ENCODE measurements at places on chromosomes 2 and 18.

DNA sequence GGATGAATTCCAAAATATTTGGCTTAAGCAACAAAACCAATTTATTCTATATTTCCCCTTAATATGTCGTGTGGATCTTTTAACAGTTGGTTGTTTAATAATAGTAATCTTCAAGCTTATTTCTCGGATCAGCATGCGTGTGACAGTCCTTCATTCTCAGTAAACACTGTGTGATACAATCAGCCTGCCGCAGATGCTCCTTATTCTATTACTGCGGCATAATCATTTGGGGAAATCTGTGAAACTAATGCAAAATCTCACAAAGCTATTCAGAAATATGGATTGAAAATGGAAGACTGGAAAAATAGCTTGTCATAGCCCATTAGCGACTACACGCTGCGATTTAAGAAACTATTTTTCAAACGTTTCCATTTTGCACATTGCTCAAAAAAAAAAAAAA is 36.9 kb downstream of the LINC00305 start:
- DNase-seq: no peak

- no peak for DNase-seq
Measured at GRCh38 chr18:77155031-77155430, 22.4 kb upstream of the MBP start.

- DNase-seq: peak; percentile 76
Measured at GRCh38 chr2:23824777-23825212, 102.1 kb downstream of the ATAD2B start.

DNA sequence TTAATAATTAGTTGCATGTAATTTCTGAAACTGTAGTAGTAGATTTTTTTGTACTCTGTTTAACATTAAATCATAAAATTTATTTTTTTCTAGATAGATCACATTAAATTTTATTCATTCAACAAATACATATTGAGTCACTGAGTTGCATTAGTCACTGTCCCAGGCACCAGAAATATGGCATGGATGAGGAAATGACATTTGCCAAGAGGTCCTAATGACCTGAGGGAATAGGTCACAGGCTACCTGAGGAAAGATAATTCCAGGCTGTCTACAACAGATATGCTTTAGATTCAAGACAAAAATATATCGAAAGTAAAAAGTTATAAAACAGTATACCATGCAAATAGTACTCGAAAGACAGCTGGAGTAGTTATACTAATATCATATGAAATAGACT is 852.4 kb upstream of the ACVR2A start:
- no peak for DNase-seq

GRCh38 chr2:72145289-72145657 is 2.4 kb downstream of the CYP26B1 start:
- DNase-seq: peak; percentile 16

DNA sequence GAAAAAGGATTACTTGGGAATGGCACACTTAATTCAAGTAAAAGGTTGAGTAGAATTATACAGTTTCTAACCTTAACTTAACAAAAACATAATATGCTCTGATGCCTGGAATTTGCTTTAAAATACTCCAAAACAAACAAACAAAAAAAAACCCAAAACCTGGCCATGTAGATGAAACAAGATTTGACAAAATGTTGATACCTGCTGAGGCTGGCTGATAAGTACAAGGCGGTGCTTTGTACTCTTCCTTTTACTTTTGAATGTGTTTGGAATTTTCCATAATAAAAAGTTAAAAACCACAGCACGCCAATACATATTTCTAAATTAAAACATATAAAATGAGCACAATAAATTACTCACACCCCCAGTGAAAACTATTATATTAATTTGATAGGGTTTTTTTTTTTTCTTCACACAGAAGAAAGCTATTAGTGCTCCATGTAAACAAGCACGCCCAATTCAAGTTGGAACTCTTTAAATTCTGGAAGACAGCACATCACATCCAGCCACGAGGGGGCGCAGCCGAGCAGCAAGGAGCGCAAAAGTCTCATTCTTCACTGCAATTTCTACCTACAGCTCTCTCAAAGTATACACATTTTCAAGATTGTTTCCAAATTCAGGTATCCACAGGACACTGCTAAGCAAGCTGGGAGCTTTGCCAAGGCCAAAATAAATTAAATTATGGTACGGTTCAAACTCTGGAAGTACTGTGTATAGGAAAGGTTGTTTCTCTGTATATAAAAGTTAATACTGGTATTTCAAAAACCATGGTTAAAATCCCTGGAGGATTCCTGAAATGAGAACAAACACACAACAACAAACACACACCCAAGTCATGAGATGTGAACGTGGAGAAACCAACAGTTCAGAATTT is 7.5 kb downstream of the SERTAD2 start:
- DNase-seq: peak; percentile 86

DNA sequence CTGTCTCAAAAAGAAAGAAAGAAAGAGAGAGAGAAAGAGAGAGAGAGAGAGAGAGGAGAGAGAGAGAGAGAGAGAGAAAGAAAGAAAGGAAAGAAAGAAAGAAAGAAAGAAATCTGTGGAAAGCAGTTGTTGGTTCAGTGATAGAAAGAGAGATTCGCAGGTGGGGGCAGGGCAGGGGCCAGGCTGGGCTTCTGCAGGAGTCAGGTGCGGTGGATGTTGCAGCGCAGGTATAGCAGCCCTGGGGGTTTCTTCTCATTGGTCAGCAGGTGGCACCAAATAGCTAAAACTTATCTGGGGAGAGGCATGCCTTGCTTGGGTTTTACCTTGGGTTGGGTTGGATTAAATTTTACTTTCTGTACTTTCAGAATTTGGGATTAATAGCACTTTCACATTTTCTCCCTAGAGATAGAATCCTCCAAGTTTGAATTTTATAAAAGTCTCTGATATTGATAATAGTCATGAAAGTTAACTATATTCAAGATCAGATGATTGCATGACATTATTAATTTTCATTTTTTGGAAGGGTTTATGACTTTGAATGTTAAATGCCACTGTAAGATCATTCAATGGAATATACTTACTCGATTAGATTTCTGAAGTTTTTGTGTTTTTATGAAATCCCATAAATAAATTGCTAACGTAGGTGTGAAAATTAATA is 66.6 kb downstream of the SPTBN1 start:
- DNase-seq: peak; percentile 84

DNA sequence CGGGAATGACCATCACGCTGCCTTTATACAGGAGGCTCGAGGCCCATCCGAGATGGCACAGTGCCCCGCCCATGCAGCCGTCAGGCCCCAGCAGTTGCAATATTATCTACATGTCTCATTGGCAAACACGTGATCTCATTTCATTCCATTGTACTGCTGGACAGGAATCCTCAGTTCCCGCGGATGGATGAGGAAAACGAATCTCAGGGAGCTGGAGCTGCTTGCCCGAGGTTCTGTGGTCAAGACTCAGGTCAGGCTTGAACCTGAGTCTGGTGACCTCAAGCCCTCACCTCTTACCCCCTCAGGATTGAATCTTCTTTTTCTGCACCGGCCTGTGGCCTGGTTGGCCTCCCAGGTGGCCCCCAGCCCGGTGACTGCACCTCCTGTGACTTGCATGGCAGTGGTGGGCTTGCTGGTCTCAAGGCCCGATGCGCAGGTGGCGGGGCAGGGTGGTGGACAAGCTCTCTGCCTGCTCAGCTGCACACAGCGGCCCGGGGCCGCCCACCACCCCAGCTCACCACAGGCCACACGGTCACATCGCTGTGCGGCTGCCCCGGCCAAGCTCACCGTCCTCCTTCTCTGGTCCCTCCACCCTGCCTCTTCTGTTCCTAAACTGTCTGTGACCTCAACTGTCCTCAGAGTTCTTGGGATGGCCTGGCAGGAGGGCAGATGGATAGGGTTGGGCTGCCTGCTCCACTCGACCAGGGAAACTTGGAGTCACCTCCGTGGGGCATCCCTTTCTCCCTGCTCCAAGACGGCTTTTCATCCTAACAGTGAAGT is 52.0 kb upstream of the HS6ST1 start:
- no peak for DNase-seq

- no peak for DNase-seq
Measured at GRCh38 chr18:11700876-11701275, 11.8 kb downstream of the GNAL start.

DNA sequence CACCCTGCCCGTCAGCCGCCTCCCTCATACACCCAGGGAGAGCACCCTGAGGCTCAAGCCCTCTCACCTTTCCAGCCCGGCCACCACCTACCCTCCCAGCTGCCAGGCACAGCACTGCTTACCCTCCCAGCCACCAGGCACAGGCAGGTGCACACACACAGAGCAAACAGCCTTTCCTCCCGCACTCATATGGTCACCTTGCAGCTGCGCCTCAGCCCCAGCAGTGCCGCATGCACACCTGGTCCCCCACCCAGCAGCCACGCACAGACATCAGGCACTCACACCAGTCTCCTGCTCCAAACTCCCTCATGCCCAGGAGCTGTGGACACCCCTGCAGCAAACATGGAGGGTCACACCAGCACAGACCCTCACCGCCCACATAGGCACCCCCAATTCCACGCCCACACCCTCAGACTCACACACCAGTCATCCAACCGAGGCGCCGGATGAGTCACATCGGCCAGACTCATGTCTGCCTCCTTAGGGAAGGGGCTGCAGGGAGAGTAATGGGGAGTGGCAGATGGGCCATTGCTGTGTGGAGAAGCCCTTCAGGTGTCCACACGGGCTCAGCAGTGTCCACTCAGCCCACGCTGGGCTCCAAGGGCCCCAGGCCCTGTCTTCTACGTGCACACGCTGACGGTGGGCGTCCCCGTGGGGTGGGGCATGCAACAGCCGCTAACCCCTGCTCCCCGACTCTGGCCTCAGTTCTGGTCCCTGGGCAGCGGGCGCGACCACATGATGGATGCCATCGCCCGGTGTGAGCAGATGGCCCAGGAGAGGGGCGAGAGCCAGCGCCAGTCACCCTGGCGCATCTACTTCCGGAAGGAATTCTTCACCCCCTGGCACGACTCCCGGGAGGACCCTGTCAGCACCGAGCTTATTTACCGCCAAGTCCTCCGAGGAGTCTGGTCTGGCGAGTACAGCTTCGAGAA is 22.3 kb upstream of the GPR17 start:
- DNase-seq: no peak

DNA sequence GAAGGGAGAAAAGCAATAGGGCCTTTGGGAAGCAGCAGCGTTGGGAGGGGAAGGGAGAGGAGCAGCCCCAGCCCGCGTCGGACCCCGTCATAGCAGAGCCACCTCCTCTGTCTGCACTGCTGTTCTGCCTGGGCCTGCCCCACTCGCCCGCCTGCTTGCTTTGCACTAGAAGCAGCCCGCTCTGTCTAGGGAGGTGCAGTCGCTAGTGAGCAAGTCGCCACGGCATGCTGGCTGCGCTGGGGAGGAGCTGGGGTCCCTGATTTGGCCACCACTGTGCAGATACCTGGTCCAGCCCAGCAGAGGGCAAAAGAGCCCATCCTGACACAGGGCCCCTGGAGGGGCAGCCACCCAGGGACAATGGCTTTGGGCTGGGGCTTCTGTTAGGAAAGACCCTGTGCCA is 8.0 kb upstream of the TMEM214 start:
- no peak for DNase-seq

- no peak for DNase-seq
Measured at GRCh38 chr18:47404845-47405244, 153.4 kb upstream of the SKOR2 start.

DNA sequence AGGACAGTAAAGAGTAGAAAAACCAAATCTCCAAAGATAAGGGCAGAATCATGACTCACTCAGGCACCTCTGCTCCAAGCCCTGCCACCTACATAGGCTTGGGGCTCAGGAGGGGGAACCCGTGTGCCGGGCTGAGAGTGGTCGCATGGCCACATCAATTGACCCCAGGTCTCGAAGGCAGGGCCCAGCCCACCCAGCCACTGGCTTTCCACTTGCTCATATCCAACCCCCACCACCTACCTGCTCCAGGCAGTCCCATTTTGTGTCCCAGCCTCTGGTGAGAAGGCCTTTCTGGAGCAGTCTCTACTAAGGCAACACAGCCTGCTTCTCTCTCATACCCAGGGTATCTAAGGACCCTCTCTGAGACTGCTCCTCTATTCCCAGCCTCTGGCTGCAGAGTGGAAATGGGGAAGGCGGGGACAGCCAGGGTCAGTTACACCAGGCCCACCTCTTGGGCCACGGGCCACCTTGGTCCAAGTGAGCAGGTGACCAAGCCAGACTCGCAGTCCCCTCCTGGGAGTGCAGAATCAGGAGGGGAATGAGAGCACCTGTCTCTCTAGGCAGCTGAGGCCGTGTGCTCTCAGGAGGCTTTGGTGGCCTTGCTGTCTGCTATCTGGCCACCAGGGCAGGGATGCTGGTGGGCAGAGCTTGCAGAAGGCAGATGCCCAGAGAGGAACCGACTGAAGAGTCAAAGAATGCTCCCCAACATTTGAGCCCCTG is 20.8 kb downstream of the TFCP2L1 start:
- no peak for DNase-seq

- peak; percentile 47 for DNase-seq
Measured at GRCh38 chr2:134943540-134943939, 24.9 kb downstream of the CCNT2 start.

DNA sequence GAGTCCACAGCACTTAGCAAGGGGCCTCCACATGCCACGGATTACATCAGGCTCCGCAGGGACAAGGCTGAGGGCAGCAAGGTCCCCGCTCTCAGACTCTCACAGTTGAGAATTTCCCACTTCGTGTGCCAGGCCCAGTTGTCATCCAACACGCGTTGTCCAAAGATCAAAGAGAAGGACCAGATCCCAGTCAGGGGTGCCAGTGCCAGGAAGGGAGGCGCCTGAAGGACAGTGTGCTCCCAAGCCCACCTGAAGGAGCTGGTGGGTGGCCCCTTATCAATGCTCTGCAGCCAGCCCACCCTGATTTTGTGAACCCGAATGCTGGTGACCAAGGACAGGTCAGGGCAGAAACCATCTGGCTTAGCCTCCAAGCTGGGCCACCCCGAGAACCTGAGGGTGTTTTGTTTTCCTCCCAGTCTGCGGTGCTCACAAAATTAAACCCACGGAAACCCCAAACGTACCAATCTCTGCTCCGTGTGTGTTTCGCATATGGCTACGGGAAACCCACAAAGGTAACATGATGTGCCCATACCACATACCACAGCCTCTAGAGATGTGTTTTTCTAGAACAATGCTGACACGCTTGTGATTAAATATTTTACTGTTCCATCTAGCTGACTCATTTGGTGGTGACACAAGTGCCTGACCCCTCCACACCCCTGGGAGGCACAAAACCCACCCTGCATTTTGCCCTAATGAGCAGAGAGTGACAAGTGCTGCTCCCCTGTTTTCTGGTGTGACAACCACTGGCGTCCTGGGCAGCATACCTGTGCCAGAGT is 24.5 kb downstream of the CRACDL start:
- no peak for DNase-seq
